Right cardiac atrium (tissue), 5 donors: ENCODE measurements at places on chromosomes 7 and 10. TPM values are rescaled to one million over a fixed set of nuclear protein-coding genes. Genes with fewer than 3 reads are reported as not detected.

TCERG1L gene
- polyA plus RNA-seq = not detected

- peak; percentile 18 for DNase-seq
These were observed 131.7 kb downstream of the DYNC1I1 start for GRCh38 chr7:95904099-95904498.

DNA sequence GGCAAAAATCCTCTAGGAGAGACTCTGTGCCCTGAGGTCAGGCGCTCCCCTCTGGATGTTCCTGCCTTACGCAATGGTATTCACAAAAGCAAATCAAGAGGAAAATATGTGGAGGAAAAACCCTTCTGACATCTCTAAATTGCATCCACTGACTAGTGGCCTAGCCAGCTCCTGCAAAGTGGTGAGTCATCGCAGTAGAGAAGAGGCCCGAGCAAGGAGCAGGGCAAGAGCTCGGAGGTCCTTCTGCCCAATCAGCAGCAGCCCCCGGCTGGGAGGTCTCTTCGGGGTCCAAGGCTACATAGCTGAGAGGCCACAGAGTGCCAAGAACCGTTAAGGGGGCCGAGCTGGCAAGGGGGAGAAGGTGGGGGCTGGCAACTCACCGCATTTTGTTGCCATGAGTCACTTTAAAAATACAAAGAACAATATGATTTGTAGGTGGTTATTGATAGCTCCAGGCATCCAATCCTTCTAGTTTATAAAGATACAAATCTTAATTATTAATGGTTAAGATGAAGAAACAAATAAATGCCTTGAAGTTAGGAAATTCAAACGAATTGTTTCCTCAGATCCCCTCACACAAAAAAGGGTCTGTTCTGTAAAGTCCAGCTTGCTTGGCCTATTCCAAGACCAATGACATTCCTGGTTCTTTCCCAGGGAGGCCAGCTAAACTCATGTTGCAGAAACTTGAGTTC is 161.6 kb downstream of the PKD1L1 start:
- peak; percentile 77 for DNase-seq

GIMAP7 gene
- polyA plus RNA-seq = 36.1 TPM

DNA sequence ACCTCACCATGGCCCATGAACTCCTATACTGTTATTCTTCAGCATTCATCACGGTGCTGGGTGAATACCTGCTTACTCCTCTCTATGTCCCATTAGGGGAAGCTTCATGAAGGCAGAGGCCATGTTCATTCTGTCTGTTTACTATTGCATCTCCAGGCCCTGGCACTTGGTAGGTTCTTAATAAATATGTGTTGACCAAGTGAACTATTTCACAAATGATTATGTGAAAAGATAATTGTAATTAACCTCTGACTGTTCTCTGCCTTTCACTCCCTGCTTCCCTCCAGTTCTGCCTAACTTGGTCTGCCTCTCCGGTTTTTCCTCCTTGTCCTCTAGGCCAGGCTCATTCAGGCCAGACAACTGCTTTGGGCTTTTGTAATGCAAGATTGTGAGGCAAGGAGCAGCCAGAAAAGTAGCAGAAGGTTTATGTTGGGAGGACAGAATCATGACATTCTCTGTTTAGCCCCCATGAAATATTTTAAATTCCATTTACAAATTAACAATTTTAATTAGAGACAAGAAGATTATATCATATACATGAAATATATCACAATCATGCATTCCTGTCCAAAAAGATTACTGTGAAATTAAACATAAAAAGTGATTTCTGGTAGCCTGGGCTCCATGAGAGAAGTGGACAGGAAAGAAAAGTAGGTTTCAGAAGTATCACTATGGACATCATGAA is 42.1 kb upstream of the PLXNA4 start:
- no peak for DNase-seq

MRLN gene
- not detected for polyA plus RNA-seq

HERPUD2 gene
- polyA plus RNA-seq = 8.4 TPM

GRCh38 chr10:21926949-21927348 is 76.6 kb downstream of the DNAJC1 start:
- no peak for DNase-seq

- no peak for DNase-seq
These were observed 18.5 kb downstream of the NUP42 start for GRCh38 chr7:23200331-23200730.

DNA sequence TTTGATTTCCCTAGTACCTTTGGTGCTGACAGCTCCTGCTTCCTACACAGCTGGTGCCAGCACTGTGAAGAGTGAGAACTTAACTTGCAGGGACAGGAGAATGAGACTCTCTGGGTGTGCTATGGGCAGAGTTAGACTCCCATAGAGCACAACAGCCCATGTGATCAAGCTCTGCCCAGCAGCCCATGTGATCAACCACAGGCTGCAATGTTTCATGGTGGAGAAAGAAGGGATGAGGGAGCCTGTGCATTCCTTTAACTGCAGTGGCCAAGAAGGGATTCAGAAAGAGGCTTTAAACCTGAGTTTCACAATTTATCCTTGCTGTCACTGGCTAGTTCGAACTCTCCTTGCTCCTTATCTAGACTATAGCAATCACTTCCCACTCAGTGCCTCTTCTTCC is 10.0 kb upstream of the MEST start:
- no peak for DNase-seq

- DNase-seq = no peak
These were observed 105.6 kb upstream of the MYO3A start for GRCh38 chr10:25828475-25828874.

DNA sequence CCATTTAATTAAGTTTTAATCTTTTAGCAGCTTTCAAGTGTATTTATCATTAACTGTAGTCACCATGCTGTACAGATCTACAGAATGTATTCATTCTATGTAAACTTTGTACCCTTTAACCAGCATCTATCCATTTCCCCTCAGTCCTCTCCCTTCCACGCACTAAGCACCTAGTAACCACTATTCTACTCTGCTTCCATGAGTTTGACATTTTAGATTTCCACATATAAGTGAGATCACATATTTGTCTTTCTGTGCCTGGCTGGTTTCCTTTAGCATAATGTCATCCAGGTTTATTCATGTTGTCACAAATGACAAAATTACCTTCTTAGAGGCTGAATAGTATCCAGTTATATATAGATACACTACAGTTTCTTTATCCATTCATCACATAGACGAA is 79.7 kb downstream of the BTAF1 start:
- DNase-seq = no peak

SLC16A9 gene
- polyA plus RNA-seq = 0.48 TPM

- no peak for DNase-seq
These were observed 3.2 kb downstream of the IL6 start for GRCh38 chr7:22730066-22730710.

GRCh38 chr7:74021546-74022320 is 6.2 kb upstream of the ELN start:
- DNase-seq = peak; percentile 67

DNA sequence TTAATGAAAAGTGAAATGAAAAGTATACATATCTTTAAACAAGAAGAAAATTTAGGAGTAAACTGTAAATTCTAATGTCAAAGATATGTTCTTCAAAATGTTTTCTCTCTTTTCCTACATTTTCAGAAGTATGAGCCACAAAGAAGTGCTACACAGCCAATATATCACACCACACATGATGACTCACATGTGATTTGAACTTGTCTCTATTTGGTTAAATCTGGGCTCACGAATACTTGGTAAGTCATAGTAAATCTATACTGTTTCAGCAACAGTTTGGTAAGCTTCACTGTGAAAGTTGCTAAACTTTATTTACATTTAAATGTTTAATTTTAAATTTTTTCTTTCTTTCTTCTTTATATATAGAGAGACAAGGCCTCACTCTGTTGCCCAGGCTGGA is 380.6 kb upstream of the IGFBP3 start:
- no peak for DNase-seq

DNA sequence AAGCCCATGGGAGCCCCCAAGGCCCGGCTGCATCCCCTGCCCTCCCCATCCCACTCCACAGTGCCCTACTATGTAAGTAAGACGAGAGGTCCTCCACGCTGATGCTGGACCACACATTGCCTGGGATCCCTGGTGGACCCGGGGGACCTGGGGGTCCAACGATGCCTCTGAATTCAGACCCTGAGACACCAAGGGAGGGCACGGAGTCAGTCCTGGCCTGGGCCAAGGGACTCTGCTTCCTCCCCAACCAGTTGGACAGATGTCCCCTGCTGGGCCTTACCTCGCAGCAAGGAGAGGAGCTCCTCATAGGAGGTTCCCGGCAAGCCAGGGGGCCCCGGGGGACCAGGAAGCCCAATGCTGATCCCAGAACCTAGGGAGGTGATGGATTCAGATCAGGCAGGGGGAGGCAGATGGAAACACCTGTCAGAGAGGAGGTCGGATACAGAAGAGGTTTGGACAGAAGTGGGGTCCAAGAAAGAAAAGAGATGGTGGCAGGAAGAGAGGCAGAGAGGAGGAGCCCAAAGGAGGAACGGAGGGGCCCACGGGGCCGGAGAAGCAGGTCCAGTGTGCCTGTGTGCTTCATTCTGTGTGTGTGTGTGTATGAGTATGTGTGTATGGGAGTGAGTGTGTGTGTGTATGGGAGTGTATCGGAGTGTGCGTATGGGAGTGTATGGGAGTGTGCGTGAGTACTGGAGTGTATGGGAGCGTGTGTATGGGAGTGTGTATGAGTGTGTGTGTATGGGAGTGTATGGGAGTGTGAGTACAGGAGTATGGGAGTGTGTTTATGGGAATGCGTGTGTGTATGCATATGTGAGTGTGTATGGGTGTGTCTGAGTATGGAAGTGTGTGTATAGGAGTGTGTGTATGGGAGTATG is 50.2 kb downstream of the COL17A1 start:
- no peak for DNase-seq

GRCh38 chr10:110076559-110077318 is 69.0 kb downstream of the ADD3 start:
- DNase-seq = peak; percentile 75

DNA sequence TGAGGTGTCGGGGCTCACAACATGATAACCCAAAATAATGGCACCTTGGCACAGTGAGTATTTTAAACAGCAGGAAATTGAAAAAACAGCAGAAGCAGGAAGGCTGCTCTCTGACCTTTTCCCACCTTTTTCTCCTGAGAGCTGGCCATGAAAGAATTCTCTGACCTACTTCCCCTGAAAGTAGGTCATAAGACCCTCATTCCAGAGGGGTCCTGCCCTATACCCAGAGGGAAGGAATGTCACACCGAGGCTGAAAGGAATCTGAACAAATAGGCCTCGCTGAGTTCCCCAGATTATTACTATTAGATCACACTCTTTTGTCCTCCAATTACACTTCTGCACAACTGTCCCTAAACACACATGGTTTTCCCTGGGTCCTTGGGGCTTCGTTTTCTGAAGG is 18.8 kb downstream of the CPVL start:
- no peak for DNase-seq

DNA sequence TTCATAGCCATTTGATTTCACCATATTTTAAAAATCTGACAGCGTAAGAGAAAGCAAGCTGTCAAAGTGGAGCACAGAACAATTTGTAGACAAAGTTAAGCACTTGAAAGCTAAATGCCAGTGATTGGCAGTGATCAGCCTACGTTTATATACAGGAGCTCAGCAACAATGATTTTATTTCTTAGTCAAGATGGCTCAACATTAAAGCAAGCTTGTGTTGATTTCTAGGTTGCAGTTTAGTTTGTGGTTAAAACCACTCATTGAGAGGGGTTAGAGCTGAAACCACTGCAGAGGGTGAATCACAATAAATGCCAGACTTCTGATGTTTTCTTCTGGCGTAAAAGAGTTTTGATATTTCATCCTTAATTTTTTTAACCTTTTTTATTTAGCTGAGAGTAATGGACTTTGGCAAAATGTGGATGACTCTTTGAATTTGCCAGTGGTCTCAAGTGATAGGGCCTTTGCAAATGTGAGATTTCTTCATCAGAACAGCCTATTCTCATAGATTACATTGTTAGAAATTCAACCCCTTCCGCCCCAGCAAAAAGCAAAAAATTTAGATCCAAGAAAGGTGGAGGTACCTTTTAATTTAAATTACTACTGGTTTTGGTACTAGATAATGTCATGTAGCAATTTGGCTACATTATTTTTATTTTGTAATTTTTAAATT is 73.8 kb downstream of the SHOC2 start:
- DNase-seq = no peak

RELN gene
- polyA plus RNA-seq = 3.1 TPM

PPP1R17 gene
- polyA plus RNA-seq = not detected

- peak; percentile 86 for DNase-seq
These were observed 515 bp downstream of the GSDME start for GRCh38 chr7:24756545-24757352.

- peak; percentile 61 for DNase-seq
These were observed 168.8 kb upstream of the CDCA7L start for GRCh38 chr7:22114440-22114981.

NPS gene
- not detected for polyA plus RNA-seq

DNA sequence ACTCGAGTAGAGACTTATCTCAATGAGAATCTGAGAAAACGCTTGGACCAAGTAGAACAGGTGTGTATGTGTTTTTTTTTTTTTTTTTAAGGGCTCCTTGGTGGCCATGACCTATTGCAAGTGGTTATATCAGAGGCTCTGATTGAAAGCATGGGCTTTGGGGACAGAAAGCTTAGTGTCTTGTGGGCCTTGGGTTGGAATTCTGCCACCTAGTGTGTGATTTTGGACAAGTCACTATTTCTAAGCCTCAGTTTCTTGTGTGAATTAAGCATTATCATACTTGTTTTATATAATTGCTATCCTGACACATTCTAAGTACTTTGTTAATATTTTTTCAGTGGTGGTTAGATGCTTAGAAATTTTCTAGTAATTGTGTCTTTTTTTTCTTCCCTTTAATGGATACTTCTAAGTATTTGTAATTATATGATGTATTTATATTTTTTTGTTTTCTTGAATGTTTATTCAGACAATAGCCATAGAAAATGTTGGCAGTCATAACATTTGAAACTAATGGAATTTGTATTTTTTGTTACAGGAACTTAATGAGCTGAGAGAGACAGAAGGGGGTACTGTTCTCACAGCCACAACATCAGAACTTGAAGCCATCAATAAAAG is 33.1 kb downstream of the SMC3 start:
- DNase-seq = no peak

GRM8 gene
- polyA plus RNA-seq = 0.09 TPM

CCL24 gene
- not detected for polyA plus RNA-seq

DNA sequence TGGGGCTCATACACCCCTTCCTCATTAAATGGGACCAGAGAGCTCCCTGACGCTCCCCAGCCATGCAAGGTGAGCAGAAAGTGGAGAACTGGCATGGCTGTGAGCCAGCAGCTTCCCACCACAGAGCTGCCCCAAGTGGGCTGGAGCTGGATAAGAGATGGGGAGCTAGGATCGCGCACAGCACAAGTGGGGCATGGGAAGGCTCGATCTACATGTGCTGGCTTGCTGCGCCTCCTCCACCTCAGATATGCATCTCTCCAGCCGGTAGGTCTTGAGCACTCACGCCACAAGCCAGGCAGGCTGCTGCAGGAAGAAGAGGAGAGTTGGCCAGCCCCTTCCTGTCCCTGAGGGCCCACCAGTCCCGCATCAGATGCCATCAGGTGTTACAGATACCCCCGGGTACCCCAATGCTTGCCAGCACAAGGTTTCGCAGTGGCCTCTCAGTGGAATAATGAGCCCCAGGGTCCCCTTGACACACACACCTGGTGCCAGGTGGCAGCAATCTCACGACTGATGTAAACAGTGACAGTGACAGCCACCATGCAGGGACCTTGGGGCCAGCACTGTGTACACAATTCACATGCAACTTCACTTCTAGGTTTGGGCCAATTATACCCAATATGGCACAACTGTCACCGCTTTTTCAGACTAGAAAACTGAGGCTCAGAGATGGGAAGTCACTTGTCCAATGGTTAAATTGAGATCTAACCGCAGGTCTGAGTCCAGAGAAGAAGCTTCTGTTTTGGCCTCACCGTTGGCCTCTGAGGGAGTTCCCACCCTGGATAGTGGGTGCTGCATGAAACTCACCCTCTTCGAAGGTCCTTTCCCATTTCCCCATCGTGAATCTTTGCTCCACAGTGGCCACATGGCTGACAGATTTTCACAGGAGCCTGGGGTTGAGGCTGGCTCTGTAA is 79.3 kb downstream of the OAT start:
- DNase-seq = no peak

CALY gene
- 0.18 TPM for polyA plus RNA-seq
